Stimulated activated naive CD8-positive, alpha-beta T cell treated with anti-CD3 and anti-CD28 coated beads, Interleukin-15, Interleukin-2, amounts not matched to agents 100 U/mL and 50 U/mL, for 24 hours (primary cell): ENCODE measurements at places on chromosomes 7 and 10.

DNA sequence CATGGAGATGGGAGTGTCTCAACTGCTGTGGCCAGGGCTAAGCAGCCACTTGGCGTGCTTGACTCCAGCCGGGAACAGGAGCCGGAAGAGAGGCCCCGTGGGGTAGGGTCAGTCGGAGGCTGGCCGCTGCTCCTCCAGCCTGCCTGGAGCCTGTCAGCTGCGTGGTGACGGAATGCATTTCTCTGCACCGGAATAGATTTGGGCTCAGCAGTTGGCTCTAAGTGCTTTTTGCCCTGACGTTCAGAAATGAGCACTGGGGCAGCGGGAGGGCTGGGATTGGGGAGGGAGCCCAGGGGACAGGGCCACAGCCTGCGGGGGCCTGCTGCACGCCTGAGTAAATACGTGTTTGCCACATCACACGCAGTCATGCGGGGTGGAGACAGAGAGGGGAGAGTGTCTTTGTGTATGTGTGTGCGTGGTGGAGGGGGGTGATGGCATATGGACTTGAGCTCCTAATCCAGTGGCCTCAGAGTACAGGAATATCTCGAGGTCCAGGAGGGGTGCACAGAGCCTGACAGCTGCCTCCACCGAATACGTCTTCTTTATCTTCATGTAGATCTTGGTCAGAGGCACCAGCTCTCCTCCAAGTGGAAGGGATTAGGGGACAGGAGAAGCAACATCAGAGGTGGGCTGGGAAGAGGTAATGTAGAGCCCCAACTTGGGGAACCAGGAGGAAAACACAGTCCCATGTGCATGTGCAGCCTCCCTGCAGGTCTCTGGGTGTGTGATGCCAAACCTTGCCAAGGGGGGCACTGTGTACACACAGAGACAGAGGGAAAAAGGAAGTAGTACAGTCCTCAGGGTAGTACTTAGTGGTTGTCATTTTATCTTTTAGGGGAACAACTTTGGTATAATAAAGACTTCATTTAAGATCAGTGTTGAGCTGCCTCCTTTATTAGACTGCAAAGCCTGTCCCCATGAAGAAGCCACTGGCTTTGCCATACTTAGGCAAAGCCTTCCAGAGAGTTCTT, 151.4 kb downstream of the CDH23 start:
- no peak for DNase-seq

DNA sequence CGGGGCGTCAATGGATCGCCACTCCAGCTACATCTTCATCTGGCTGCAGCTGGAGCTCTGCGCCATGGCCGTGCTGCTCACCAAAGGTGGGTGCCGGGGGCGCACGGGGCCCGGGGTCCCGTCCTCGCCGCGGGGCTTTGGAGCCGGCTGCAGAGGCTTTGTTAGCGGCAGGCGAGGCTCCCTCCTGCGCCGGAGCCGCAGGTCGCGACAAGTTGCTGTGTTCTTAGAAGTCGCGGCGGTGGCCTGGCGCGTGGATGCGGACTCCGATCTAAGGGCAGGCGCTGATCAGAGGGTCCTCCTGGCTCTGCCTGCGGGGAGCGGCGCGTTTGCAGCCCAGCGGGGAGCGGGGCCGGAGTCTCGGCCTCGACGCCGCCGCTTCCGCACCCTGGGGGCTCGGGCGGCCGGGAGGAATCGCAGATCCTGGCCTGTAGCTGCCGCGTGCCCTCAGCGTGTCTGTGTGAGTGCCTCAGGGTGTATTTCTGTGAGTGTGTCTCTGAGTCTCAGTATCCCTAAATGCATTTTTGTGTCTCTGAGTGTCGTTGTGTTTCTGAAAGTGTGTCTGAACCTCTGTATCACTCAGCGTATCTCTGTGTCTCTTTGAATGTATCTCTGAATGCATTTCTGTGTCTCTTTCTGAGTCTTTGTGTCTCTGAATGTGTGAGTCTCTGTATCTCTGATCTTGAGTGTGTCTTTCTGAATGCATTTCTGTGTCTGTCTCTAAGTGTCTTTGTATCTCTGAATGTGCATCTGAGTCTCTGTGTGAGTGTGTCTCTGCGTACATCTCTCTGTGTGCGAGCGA, 766 bp downstream of the BAMBI start:
- DNase-seq: peak; percentile 37

- peak; percentile 93 for DNase-seq
Observed at GRCh38 chr7:107169120-107170050, 582 bp downstream of the HBP1 start.

GRCh38 chr10:122879339-122880273, at the start of gene FAM24B:
Gene FAM24B, minus strand, starts transcription at chr10:122879581. Its CDS starts 29,066 bp downstream, at chr10:122850515.
- peak; percentile 93 for DNase-seq

- no peak for DNase-seq
Observed at GRCh38 chr10:35420044-35420443, 83.7 kb downstream of the CCNY start.

DNA sequence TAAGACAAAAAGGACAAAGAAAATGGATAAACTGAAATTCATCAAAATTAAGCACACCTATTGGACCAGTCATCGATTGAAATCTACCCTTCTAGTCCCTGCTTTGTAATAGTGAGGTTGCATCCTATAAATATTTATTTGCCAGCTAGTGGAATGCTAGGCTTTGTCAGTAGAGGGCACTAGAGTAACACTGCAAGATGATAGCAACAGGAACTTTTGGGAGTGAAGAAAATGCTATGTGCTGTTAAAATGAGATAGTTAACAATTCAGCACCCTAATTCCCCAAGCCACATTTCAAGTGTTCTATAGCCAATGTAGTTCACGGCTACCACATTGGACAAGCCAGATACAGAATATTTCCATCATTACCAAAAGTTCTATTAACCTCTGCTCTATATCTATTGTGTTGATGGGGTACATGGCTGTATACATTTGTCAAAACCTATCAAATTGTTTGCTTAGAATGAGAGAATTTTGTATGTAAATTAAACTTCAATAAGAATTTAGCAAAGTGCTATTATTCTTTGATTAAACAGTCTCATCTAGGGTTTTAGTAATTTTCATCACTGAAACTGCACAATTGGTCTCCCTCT, 69.8 kb downstream of the LSMEM1 start:
- peak; percentile 10 for DNase-seq

DNA sequence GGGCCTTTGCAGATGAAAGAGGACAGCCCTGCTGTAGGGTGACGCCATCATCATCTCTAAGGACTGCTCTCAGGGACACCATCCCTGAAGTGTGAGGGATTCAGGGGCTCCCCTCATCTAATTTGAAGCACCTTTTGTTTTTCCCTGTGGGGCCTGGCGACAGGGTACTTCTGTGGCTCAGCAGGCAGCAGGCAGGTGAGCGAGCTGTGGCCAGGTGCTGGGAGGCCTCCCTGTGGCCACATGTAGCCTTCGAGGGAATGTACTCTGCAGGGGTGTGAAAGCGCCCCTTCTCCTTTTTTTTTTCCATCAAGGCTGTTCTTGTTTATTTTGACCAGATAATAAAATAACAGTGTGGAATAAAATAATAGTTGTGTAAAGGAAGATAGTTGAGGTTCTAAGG, 118.2 kb upstream of the DPP6 start:
- DNase-seq: no peak

DNA sequence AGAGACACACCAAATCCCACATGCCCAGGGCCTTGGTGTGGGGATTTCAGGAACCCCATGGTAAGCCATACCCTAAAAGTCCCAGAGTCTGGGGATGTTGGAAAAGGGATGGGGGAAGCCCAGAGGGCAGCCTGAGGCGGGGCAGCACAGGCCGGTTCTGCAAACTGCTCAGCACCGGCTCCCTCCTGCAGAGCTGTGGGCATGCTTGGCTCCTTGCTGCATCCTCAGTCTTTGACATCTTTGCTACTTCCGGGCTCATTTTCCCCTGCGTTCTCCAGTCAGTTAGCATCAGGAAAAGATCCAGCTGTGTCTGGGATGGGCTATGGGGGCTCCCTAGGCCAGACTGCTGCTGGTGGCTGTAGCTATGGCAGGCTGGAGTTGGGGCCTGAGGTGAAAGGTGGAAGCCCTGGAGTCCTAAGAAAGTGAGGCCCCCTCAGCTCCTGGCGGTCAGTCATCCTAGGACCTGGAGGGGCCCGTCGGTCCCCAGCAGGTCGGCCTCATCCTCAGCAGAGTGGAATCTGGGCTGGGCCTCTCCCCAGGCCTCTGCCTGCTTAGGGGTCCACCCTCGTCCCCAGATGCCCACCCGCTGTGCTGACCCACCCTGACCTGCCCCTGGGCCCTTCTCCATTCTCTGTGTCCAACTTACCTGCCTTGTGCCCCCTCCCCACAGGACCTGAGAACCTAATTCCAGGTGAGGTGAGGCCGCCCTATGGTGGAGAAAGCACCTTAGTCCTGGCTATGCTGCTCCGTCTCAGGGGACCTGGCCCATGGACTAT, 9.3 kb downstream of the TBATA start:
- no peak for DNase-seq

GRCh38 chr7:20681258-20681882, 65.9 kb downstream of the ABCB5 start:
- no peak for DNase-seq

- no peak for DNase-seq
Observed at GRCh38 chr7:147894271-147894670, 696.3 kb upstream of the C7orf33 start.

DNA sequence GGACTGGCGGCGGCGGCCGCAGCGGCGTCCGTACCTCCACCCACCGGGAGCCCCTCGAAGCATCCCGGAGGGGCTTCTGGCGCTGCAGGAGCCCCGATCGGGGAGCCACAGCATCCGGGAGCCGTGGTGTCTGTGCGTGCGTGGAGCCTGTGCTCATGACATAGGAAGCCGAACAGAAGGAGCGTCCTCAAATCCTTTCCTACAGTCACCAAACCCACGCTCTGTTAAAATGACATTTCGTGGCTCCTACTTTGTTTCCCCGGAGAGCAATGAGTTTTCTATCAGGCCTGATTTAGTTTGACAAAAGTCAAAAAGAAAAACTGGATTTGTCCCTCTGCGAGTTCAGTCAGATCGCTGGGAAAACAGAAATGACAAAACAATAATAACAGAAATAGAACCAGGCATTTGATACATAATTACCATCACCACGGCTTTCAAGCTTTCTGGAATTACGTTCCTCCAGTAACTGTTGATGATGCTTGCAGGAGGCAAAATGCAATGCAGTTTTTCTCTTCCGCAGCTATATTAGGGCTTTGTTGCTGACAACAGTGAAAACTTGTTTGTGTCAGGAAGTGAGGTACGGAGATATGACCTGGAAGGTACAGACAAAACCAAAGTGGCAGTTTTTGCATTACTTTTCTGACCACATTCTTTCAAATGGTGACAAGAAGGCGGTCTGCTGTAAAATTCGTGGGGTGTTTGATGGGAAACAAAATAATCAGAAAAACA, 219.3 kb upstream of the MKLN1 start:
- no peak for DNase-seq

- no peak for DNase-seq
Observed at GRCh38 chr10:48671914-48672595, 12.6 kb upstream of the WDFY4 start.

GRCh38 chr7:114141415-114141814, 222.6 kb upstream of the PPP1R3A start:
- no peak for DNase-seq

DNA sequence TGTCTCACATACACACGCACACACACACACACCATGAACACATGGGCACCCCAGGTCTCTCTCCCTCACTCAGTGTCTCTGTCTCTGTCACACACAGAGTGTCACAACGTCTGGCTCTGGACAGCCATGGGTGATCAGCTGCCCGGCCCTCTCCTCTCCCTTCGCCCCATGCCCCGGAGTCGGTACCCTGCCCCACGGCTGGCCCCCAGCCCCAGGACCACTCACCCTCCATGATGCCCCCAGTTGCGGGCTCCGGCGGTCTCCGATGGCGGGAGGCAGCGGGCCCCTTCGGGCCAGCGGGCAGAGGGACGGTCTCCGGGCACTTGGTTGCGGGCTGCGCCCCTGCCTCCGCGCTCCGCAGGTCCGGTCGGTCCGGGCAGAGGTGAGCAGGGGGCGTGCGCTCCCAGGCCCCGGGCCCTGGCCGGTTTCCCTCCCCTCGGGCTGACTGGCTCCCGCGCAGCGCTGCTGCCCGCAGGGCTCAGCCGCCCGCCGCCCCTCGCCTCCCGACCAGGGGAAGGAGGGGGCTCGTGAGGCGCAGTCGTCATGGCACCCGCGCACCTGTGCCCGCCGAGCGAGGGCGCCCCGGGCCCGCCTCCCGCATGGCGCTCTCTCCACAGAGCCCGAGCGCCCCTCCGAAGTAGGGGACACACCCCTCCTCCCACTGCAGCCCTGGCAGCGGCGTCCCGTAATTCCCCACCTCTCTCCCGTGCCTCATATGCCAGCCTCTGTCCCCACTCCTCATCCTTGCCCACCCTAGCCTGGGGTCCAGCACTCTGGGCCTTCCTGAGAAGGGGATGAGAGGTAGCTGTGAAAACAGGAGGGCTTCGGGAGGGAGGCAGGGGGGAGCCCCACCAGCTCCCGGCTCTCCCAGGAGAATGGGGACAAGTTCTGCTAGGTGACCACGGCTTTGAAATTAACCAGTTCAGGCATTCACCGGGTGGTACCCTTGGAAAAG, at the start of gene NPFFR1:
Gene NPFFR1 (minus strand): TSS at position 560 of the 955 bp plus-strand sequence. CDS start 328 bp downstream, at position 232.
- peak; percentile 12 for DNase-seq

DNA sequence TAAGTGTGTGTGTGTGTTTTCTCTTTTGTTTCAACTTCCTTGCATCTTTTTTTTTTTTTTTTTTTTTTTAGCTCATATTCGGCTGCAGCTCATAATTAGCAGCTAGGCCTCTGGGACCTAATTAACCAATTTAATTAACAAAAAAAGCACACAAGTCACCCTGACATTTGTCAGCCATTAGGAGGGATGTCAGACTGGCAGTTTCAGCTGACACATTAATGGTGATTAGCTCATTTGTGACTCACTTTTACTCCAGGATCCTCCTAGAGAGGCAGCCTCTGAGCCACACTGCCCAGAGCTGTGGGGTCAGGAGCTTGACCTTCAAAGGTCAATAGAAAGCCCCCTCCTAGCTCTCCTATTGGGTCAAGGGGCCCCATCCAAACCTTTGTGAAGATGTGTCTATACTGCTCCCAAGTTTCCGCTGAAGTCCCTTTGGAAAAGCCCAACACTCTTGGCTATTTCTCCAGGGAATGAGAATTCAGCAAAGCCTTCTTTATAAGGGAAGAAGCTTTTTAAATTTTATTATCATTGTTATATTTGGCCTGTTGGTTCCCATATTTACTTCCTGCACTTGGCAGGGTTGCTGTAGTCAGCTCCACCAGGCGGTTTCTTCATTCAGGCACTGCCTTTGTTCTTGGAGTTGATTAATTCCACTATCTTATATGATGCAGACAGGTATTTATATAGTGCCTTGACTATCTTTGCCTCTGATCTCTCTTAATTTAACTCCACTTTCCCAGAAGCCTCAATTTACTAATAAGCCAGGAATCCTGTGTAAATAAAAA, 109.5 kb upstream of the HABP2 start:
- DNase-seq: no peak

- no peak for DNase-seq
Observed at GRCh38 chr7:112635742-112636141, 154.5 kb downstream of the TMEM168 start.

DNA sequence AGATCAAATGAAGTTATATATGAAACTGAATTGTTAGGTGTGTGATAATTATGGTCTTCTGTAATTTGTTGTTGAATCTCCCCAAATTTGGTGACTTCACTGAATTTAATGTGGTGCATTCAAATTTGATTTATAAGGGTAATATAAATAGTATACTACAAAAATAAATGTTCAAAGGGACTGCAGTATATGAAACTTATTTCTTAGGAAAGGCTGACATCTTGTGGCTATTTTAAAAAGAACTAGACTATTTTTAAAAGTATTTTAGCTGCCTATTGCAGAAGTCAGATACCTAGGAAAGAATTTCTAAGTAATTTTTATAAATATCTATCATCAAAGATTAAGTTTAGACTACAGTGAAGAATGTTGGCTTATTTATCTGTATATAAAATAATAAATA, 36.6 kb downstream of the ATRNL1 start:
- no peak for DNase-seq
